Upper lobe of left lung (tissue), 6 donors: ENCODE measurements at places on chromosomes 11 and 22.
A peak's percentile ranks its signal among the peaks of the same experiment; 100 is the strongest.

GRCh38 chr22:42185915-42186439, 55.4 kb upstream of the CYP2D6 start:
- no peak for DNase-seq

GRCh38 chr11:35587972-35588371, 30.3 kb upstream of the FJX1 start:
- DNase-seq = no peak

DNA sequence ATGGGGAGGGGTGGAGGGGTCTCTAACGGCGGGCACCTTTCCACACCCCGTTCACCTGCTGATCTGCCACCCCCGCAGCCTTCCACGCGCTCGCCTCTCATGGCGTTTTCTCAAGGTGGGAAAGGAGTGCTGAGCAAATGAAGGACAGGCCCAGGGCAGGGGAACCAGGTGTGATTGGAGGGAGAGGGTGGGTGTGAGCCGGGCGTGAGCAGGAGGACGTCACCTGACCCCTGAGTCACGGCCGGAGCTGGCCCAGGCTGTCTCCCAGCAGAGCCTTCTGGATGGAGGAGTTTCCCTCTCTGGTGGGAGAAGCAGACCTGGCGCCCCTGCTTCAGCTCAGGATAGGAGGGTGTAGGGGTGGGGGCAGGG, 14.0 kb upstream of the ARHGAP8 start:
- DNase-seq = peak; percentile 70

DNA sequence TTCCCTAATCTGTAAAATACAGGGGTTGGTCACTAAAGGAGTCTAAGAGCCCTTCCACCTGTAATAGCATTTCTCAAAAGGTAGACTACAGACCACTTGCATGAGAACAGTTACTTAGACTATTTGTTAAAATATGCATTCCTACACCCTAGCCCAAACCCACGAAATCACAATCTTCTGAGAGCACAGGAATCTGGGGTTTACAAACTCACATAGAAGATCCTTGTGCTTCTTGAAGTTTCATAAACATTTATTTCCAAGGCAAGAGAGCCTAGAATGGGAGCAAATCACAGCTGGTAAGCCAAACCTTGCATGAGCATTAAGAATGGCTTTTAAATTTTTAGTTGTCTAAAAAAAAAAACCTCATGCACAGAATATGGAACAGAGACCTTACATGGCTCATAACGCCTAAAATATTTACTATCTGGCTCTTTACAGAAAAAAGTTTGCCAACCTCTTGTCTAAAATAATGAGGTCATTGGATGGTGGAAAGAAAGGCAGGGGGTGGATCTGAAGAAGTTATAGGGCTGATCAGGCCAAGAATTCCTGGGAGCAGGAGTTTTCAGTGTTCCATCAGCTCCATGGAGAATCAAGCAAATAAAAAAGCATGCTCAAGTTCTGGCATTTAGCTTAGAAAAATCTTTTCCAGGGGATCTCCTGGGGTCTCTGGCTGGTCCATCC, 133.4 kb downstream of the CCDC34 start:
- DNase-seq = no peak

- no peak for DNase-seq
Observed at GRCh38 chr11:61901397-61901796, 10.1 kb upstream of the FADS3 start.

DNA sequence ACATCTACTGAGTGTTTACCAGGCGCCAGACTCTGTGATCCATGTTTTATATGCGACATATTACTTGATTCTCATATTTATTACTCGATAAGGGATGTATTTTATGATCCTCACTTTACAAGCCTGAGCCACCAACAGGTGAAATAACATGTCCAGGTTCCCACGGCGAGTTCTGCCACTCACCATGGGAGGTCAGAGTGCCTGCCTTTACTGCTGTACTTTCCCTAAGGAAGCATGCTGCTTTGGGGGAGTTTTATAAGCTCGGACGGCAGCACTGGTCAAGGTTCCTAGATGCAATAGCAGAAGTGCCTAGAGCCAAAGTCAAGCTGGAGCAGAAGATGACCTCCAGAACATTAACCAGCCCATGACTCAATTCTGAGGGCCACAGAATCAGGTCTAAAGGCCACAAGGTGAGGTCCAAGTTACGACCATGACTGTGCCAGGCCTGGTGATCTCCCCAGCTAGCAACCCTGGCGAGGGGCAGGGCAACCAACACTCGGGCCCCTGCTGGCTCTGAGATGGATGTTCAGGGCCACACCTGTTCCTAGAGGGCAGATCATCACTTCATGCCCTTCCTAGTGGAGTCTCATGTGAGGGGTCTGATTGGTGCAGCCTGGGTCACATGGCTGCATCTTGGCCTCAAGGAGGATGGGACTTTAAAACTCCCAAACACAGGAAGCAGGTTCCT, 14.2 kb downstream of the IFT27 start:
- no peak for DNase-seq

DNA sequence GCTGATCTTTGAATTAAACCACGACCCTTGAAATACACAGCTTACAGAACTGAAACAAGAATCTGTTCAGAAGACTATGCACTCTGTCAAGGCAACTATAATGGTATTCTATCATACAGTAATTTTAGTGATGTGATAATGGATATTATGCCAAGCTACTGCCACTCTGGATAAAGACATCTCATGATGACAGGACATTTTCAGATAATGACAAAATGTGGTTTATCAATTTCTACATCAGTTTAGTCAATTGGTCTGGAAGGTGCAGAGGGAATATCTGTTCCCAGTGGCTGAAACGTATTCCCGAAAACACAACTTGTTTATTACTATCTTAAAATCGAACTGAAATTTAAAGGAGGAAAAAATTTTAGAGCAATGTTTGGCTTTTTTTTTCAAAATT, 1009.6 kb upstream of the CCDC90B start:
- DNase-seq = no peak

GRCh38 chr11:76408171-76408965, 27.2 kb downstream of the GVQW3 start:
- DNase-seq = no peak

GRCh38 chr11:82756765-82757639, 23.3 kb upstream of the FAM181B start:
- DNase-seq = no peak

DNA sequence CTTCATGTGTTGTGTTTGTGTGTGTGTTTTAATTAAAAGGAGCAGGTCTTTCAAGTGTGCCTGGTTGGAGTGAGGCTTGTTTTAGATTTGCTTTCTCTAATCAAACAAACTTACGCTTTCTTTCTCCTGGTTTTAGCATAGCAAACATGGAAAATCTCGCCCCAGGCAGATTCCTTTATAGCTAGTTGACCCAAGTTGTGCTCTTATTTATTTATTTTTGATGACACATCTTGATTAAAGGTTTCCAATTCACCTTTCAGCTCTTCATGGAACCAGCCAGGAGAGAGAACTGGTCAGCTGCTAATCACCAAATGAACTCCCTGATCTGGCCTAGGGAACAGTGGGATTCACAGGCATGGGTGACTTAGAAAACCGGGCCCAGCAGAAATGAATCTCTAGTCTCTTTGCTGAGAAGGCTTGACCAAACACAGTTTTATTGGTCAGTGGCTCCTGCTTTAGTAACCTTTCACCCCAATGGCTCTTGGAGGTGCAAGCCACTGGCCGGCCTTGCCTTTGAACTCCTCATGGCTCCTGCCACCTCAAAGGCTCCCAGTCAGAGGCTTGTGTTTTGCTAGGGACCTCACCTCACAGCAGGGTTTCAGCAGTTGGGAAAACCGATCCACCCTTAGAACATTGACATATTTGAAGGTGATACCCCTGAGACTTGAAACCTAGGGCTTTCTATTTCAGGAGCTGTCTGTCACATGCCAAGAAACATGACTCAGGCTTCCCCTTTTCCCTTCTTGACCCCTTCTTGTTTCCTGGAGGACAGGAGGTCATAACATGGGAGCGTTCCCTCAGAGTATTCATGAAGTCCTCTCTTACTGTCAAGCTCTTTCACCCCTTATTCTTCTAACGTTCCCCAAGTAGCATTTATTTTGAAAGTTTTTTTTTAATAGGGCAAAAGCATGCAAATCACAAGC, 48.8 kb downstream of the EXT2 start:
- no peak for DNase-seq

GRCh38 chr11:69969890-69970784, 108.0 kb upstream of the ANO1 start:
- DNase-seq = no peak

DNA sequence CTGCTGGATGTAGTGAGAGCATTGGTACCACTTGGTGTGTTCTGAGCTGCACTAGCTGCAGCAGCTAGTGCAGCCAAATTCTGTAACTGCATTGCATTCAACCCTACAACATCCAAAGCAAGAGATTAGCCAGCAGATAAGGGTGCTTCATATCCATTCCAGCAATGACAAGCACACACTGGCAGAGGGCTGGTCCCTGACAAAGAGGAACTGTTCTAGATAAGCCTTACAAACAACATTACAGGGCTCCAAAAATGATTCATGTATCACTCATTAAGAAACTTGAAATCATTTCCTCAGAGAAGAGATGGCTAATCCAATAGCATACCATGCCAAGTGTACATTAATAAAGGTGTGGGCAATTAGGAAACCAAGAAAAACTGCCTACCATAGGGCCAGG, 28.4 kb upstream of the RAPSN start:
- DNase-seq = no peak

GRCh38 chr22:40624770-40625169, 11.7 kb downstream of the MRTFA start:
- DNase-seq = no peak

DNA sequence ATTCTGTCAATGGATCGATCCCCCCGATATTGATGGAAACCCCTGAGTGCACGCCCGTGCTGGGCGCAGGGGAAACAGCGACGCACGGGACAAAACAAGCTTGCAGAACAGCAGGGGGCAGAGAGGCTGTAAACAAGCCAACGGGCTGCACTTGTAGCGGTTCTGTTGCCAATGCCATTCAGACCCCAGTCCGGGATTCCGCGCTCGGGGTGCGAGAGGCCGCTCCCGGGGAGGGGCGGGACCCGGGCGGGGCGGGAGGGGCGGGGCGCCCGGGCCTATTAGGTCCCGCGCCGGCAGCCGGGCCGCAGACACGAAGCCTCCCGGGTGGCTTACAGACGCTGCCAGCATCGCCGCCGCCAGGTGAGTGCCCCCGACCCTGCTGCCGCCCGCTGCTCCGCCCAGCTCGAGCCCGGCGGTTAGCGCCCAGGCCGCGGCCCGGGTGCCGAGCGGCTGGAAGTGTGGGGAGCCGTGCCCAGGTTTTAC, at the start of gene BIK:
Gene BIK (plus strand): TSS at position 307 of the 483 bp plus-strand sequence. CDS start 13,273 bp downstream, outside the sequence.
- peak; percentile 63 for DNase-seq

GRCh38 chr11:73729594-73730206, 31.2 kb downstream of the RAB6A start:
- DNase-seq = no peak

- DNase-seq = peak; percentile 86
Observed at GRCh38 chr22:42500161-42500835, 19.3 kb downstream of the RRP7A start.

DNA sequence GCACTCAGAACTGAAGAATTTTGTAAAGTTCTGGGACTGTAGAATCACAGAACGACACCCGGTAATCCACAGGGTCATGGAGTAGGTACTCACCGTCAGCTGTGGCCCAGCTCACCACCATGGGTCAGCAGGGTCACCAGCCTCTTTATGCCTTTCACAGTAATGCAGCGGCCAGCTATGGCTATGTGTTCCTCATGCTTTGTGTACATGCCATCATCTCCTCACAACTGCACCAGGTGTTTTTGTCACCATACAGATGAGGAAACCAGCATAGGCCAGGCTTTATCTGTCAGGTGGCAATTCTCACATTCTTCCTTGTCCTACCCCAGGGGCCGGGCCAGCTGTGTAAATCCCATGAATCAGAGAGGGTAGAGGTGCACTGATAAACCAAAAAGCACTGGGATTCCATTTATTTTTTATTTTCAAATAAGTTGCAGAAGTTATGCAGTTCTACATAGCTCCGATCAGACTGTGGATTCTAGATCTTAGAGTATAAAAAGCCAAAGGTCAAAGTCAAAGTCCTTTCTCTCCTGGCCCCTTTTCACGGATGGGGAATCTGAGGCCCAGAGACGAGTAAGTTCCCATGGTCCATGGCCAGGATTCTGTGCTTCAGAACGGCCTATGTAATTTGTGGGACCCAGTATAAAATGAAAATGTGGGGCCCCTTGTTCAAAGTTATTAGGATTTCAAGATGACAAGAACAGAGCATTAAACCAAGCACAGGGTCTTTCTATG, 17.5 kb downstream of the TSKU start:
- peak; percentile 18 for DNase-seq

GRCh38 chr11:112966561-112966960, 5.3 kb downstream of the NCAM1 start:
- no peak for DNase-seq

GRCh38 chr22:37406441-37407235, 20.6 kb downstream of the ELFN2 start:
- peak; percentile 83 for DNase-seq

- peak; percentile 18 for DNase-seq
Observed at GRCh38 chr22:46052331-46052771, 75.4 kb upstream of the WNT7B start.

- no peak for DNase-seq
Observed at GRCh38 chr11:7571640-7572000, 57.8 kb downstream of the PPFIBP2 start.

DNA sequence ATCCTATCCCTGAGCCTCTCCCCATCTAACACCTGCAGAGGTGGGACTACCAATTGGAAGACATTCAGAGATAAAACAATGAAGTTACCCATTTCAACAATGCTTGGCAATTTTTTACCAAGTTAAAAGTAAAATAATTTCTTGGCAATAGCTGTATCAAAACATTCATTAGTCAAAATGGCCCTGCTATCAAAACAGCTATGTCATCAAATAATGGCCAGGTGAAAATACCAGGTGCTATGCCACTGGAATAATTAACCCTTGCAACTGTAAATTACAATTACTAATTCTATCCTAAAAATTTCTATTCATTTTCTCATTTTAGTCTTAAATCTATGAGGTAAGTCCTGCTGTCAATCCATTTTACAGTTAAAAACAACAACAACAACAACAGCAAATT, 43.3 kb downstream of the NOX4 start:
- DNase-seq = no peak

GRCh38 chr11:16788141-16789062, 50.0 kb downstream of the C11orf58 start:
- DNase-seq = peak; percentile 96

- DNase-seq = peak; percentile 62
Observed at GRCh38 chr11:124115782-124116616, 749 bp downstream of the VWA5A start.

DNA sequence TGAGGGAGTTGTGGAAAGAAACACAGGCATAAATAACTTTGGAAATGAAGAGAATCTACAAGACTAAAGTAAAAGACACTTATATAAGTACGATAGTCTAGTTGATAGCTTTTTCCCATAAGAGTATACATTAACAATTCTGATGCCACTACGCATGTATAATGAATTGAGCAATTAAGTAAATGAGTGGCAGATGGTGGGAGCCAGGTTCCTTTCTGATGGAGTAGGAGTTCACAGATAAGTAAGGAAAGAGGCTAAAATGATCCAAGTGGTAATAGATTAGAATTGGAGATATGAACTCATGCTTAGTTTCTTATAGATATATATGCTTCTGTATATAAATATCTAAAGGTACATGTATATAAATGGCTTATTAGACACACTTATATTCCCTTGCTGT, 368.3 kb downstream of the FAM181B start:
- no peak for DNase-seq

GRCh38 chr22:30876915-30877553, 91.5 kb downstream of the MORC2 start:
- DNase-seq = no peak

- no peak for DNase-seq
Observed at GRCh38 chr11:134915881-134916280, 503.8 kb upstream of the B3GAT1 start.
